ENCODE measurements at places on chromosomes 3 and 15.

DNA sequence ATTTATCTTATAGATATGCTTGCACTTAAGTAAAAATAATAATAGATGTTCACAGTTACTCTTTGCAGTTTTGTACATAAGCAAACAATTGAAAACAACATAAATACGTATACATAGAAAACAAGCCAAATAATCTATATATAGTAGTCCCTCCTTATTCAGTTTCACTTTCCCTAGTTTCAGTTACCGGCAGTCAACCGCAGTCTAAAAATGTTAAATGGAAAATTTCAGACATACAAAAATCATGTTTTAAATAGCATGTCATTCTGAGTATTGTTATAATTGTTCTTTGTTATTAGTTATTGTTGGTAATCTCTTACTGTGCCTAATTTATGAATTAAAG lies 262.0 kb downstream of the CGGBP1 start:
- DNase-seq: no peak

DNA sequence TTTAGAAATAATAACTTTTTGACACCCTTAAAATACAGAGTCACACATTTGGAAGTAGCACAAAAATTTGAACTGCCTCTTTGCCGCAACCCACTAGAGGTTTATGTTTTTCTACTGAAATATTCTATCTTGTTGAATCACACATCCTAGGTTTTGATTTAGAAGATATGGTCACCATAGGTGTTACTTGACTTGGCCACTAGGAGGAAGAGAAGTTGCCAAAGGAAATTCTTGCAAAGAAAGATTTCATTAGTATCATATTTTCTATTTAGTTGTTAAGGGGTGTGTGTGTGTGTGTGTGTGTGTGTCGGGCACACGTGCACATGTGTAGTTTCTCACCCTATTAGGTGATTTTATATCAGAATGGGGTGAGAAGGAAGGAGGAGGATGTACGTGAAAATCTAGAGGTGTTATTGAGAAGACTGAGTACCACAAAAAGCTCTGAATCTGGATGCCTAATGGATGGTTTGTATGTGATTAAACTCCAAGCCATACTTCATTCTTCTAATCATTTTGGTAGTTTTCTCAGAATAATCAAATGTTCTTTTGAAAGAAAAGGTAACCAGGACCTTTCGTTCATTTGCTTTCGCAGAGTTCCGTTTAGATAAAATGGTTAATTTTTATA lies 31.5 kb downstream of the ZFAND6 start:
- no peak for DNase-seq

- no peak for DNase-seq
Observed at GRCh38 chr15:77597804-77598453, 34.8 kb downstream of the LINGO1 start.

GRCh38 chr3:32780735-32781210 lies 37.0 kb upstream of the TRIM71 start:
- no peak for DNase-seq

- DNase-seq: no peak
Observed at GRCh38 chr3:46884427-46884826, 6.9 kb downstream of the PTH1R start.

DNA sequence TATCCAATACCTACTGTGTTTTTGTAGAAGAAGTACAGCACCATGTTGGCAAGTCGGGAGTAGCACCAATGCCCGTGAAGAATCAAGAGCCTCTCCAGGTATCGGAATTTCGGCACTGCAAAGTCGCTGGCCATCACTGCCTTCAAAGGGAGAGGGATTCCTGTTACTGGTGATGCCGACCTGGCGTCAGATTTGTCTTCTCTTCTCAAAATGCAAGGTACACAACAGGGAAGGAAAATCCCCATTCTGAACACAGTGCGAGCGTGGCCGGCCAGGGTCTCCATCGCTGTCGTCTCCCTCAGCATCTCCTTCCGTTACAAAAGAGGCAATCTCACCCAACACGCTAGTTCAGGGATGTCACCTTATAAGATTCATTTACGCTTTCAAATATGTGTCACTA lies 175.4 kb downstream of the ATP10A start:
- DNase-seq: no peak

DNA sequence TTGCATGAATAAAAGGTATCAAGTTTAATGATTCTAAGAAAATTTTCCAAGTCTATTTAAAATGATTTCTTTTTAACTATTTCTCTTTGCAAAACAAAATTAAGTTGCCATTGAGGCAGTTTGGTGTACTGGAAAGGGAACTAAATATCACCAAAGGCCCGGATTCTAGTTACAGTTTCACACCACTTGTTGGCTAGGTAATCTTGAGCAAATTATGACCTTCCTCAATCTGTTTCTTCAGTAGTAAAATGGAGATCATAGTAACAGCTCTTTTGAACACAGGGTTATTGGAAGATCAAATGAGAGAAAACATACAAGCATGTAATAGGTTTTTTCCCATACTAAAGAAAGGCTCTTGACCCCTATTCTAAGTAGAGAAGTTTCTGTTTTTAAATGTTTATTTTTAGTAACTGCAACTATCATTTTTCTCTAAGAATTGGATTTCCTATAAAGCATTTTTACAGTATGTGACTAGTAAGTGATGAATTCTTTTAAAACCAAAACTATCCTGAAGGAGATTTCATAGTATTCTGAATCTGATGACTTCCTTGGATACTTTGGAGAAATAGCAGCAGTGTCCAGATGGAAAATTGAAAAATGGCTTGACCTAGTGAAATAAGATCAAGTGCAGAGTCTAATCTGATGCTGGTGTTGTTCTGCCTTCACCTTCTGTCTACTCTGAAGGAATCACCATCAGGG lies 15.7 kb downstream of the SCAANT1 start:
- no peak for DNase-seq

DNA sequence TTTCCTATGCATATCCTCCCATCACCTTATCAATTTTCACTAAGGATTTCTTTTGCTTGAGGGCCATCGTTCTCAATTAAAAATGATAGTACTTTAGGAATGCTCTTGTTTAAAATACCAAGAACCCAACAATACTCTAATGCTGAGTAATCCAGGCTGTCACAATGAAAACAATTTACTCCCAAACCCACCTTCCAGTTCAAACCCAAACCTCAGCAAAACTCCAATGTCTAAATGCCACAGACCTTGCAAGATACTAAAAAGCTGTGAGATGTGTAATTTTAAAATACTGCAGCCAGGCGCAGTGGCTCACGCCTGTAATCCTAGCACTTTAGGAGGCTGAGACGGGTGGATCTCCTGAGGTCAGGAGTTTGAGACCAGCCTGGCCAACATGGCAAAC lies 889.8 kb downstream of the ROBO1 start:
- no peak for DNase-seq

GRCh38 chr3:122725106-122725505 lies 44.5 kb downstream of the PARP14 start:
- DNase-seq: no peak

DNA sequence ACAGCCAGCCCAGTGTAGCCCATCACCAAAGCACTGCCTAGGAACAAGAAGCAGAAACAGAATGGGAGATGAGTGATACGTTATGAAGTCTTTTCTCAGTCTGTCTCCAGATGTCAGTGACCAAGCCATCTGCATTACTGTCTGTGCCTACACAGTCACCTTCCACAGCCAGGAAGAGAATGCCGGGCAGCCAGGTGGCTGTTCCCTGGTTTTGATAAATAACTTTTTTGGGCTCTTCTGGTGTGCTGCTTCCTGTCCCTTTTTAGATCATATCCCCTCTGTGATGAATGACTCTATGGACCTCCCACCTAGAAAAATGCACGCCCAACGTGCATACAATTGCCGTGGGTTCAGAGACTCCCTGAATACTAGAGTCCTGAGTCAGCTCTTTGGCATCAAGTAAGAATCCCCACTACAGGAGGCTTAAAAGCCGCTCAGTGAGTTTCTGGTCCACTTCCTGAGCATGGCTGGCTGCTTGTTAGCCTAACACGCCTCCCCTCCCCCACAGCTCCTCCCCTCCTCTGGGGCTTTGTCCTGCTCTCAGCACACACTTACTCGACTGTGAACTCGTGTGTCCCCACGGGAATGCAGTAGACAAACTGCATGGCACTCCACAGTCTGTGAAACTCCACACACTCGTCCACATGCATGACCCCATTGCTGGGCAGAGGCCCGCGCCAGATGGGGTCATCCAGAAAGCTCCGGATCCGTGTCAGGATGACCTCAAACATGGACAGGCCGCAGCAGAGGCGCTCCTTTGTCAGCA lies 34.7 kb downstream of the NIPA2 start:
- no peak for DNase-seq

DNA sequence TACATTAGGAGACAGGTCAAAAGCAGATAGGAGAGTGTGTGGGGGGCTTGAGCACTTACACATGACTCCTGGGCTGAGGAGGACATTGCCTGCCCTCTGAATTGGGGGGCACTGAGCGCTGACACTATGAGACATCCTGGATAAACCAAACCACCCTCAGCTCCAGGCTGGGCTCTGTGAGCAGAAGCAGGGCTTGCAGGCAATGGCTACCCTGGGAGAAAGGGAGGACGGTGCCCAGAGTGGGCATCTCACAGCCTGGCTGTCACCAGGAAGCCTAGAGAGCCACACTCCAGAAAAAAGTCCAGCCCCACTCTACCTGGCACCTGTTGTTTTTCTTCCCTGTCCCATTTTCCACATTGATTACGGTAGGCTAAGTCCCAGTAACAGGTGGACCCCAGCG lies 8.2 kb upstream of the KLF13 start:
- DNase-seq: no peak

GRCh38 chr3:14148041-14148985 lies 23.5 kb downstream of the TMEM43 start:
- DNase-seq: no peak

DNA sequence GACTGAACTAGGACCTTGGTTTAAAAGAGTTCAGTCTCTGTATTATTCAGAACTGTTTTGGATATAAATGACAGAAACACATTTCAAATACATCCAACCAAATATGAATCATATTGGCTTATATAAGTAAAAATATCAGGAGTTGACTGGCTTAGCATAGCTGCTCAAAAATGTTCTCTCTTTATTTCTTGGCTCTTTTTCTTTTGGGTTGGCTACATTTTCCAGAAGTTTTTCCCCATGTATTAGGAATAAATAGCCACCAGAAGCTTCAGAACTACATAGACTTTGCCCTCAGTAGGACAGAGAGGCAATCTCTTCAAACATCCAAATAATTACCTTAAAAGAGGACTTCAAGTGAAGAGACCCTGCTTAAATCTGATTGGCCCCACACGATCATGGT lies 32.7 kb downstream of the KCNMB2 start:
- DNase-seq: no peak

- DNase-seq: no peak
Observed at GRCh38 chr3:194468086-194468485, 18.7 kb downstream of the ATP13A3 start.

DNA sequence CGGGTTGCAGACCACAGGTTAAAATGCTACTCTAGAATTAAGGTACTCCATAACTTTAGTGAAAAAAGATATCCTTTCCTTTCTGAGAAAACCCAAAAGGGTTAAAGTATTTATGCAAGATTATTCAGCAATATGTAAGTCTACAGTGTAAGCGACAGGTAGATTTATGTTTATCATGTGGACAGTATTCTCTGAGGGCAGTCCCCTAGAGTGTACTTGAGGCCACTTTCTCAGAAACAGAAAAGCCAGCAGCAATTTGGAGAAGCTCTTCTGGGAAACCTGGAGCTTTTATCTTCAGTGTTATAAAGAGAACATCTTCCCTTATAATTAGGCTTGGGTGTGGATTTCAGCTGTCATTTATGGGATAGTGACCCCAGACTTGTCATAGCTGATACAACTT lies 8.9 kb downstream of the ST3GAL6 start:
- no peak for DNase-seq

DNA sequence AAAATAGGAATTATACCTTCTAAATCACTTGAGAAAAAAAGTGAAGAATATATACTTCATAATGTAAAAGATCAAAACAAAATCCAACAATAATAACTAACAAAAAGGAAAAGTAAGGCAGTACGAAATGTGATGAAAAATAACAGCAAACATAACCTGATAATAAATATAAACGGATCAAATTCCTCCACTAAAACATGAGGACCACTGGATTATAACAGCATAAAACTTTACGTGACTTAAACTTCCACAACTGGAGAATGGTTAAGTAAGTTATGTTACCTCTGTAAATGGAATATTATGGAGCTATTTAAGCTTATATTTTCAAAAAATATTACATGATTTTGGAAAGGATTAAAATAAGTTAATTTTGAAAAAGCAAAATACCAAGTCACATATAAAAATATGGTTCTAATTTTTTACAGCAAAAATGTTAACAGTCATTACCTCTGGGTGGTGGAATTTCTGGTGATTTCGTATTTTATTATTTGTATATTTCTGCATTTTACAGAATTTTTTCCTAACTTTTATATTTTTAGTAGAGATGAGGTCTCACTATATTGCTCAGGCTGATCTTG lies 7.0 kb downstream of the SLC6A20 start:
- no peak for DNase-seq

GRCh38 chr15:69939513-69940440 lies 157.9 kb downstream of the TLE3 start:
- DNase-seq: no peak

DNA sequence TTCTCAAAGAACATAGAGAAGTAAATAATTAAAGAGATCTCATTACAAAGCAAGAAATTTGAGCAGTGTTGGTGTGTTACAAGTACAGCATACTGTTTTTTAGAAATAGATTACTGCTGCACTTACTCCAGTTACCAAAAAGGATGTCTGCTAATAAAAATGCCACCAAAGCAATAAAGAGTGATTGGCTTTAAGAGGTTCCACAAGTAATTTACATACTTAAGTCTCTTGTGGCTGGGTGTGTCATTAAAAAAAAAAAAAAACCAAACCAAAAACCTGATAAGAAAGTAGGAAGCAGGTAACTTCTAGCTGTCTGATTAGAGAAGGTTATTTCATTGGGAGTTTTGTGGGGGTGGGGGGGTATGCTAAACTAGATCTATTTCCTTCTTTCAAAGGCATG lies 15.2 kb downstream of the RAB11A start:
- no peak for DNase-seq

- DNase-seq: no peak
Observed at GRCh38 chr15:57090496-57090859, 172.0 kb downstream of the TCF12 start.

DNA sequence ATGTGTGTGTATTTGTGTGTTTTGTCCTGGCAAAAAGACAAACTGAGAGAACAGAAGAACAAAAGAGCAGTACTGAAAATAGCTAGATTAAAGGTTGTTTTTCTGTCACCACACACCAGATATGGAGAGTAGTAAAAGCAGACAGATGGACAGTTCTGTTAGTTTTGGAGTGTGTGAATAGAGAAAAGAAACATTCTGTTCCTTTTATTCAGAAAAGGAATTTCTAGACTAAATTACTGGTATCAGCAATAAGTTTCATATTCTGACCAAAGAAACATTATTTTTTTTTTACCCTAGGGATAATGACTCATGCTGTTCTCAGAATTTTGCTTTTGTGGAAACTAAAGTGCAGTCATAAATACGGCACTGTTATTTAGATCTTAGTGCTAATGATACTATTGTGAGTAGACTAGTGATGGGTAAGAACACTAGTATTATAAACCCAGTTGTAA lies 32.9 kb downstream of the PIK3CA start:
- no peak for DNase-seq

- DNase-seq: no peak
Observed at GRCh38 chr15:88133795-88134194, 122.7 kb downstream of the NTRK3 start.
